ENCODE measurements at places on chromosomes 7 and 10. TPM values are rescaled to one million over a fixed set of nuclear protein-coding genes. Genes with fewer than 3 reads are reported as not detected.

GRCh38 chr7:22675421-22675820 lies 51.6 kb upstream of the IL6 start:
- H3K4me3 ChIP-seq, result no peak overlapping the region
- no peak for DNase-seq
- H3K36me3 ChIP-seq, result no peaks in the 10 kb centered on the region

- H3K27ac ChIP-seq, result no peak overlapping the region
- H3K36me3 ChIP-seq, result no peaks in the 10 kb centered on the region
- H3K4me3 ChIP-seq, result no peak overlapping the region
- no peaks in the 10 kb centered on the region for H3K4me1 ChIP-seq
Observed at GRCh38 chr10:33422471-33423153, 88.1 kb upstream of the NRP1 start.

Gene PAPOLB
- total RNA-seq, result not detected

DNA sequence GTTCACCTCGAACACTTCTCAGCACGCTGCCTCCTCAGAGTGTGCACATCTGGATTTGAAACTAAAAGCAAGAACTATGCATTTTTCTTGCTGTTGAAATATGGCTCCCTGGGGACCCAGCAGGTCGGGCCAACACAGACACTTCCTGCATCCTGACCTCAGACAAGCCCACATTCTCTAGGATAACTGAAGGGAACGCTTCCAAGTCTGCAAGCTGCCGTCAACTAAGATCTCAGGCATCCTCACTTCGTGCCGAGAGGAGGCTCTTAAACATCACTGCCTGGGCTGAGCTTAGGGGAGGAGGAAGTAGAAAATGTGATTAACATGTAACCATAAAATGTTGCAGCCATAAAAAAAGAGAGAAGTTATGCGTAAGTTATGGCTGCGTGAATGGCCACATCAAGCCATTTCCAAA lies 65.5 kb downstream of the PYROXD2 start:
- H3K27me3 ChIP-seq, result peaks cover 5% of the 10 kb centered on the region
- no peaks in the 10 kb centered on the region for H3K4me1 ChIP-seq
- H3K27ac ChIP-seq, result no peak overlapping the region
- H3K4me3 ChIP-seq, result no peak overlapping the region

Gene UNCX
- not detected for total RNA-seq

DNA sequence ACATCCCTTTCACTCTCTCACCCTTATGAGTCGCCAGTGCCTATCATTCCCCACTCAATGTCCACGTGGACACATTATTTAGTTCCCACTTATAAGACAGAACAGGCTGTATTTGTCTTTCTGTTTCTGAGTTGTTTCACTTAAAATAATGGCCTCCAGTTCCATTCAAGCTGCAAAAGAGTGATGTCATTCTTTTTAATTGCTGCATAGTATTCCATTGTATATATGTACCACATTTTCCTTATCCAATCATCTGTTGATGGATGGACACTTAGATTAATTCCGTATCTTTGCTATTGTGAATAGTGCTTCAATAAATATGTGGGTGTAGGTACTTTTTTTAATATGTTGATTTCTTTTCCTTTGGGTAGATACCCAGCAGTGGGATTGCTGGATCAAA lies 79.1 kb downstream of the ZNF365 start:
- DNase-seq, result no peak
- H3K36me3 ChIP-seq, result no peaks in the 10 kb centered on the region
- no peak overlapping the region for H3K4me3 ChIP-seq

- H3K4me3 ChIP-seq, result no peak overlapping the region
- H3K4me1 ChIP-seq, result no peaks in the 10 kb centered on the region
- no peak for DNase-seq
- H3K36me3 ChIP-seq, result no peaks in the 10 kb centered on the region
Observed at GRCh38 chr7:148584154-148584827, 6.3 kb upstream of the C7orf33 start.

GRCh38 chr7:151813997-151814396 lies 62.9 kb downstream of the PRKAG2 start:
- DNase-seq, result no peak
- H3K36me3 ChIP-seq, result no peaks in the 10 kb centered on the region
- H3K4me3 ChIP-seq, result no peak overlapping the region
- H3K27ac ChIP-seq, result no peak overlapping the region

DNA sequence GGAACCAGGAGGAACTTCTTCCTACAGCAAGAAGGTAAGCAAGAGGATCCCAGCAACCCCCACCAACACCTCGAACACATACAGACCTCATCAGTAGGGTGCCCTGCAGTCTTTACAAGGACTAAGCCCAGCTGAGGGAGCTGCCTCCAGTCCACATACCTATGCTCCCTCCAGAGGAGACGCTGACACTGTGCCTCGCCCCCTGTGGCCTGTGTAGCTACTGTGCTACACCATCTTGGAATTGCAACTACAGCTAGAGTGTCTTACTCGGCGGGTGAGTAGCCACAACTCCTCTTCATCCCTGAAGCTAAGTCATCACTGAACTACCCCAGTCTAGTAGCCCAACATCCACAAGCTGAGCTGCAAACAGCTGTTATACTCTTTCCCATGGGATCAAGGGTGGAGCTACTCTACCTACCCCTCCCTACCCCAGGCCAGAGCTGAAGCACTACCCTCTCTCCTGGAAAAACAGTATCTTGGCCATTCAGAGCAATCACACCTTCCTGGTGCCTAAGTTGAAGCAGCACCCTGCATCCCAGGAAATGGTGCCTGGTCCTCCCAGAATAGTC lies 42.2 kb upstream of the CAMK2B start:
- H3K4me3 ChIP-seq, result no peak overlapping the region
- no peaks in the 10 kb centered on the region for H3K4me1 ChIP-seq
- H3K36me3 ChIP-seq, result no peaks in the 10 kb centered on the region
- no peak for DNase-seq

- no peak for DNase-seq
- H3K27me3 ChIP-seq, result peaks cover 22% of the 10 kb centered on the region
- peak overlapping the region; percentile 66 for H3K4me3 ChIP-seq
- no peaks in the 10 kb centered on the region for H3K36me3 ChIP-seq
- peaks cover 37% of the 10 kb centered on the region for H3K4me1 ChIP-seq
Observed at GRCh38 chr10:75403144-75403938, 1.8 kb upstream of the ZNF503 start.

DNA sequence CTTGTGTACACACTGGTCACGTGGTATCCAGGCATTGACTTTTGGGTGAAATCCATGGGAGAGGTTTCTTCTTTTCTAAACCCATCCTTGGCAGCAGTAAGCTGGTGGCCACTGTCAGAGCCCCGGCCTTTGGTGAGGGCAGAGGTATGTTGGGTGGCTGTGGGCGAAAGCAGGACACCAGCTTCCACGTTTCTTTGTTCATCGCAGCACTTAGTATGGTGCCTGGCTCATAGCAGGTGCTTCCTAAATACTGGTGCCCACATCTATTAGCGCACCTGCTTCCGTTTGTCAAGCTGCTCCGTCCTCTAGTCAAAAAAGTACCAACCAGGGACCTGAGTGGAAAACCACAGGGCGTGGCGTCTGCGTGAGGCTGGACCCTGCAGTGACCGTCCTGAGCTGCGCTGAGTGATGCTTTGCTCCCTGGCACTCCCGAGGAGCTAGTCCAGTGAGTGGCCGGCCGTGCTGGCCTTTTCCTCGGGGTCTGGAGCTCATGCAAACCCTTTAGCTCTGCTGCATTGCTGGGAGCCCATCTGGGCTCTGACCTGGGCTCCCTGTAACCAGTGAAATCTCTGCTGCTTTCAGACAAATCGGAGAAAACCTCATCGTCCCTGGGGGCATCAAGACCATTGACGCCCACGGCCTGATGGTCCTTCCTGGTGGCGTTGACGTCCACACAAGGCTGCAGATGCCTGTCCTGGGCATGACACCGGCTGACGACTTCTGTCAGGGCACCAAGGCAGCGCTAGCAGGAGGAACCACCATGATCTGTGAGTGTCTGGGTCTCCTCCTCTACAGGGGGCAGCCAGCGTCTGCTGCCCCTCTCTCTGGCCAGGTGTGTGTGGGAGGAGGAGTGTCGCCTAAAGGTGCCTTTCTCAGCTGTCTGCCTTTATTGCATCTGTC lies 5.6 kb downstream of the DPYSL4 start:
- DNase-seq, result no peak
- H3K27me3 ChIP-seq, result peaks cover 10% of the 10 kb centered on the region
- no peaks in the 10 kb centered on the region for H3K36me3 ChIP-seq
- no peaks in the 10 kb centered on the region for H3K4me1 ChIP-seq
- H3K4me3 ChIP-seq, result no peak overlapping the region

DNA sequence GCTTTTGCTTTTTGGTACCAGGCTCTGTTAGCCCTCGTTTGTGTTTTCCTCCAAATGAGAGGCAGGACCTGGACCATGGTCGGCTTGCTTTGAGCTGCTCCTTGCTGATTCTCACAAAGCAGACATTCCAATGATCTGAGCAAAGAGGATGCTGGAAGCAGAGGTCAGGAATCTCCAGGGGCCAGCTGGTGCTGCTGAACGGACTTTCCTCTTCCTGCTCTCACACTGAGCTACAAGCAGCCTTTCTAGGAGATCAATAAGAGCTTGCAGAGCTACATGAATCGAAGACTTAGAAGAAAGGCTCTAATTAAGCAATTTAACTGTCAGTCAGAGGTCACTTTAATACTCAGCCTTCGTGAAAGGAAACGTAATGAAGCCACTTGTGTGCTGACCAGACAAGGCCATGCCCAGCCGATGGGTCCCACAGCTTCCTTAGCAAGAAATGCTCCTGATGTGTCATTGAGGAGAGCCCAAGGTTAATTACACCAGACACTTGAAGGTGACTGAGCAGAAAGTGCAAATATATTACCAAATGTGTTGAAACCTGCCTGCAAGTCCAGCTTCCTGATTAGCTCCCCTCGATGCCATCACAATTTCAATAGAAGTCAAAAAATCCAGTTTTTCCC lies 151.3 kb upstream of the RSU1 start:
- no peak overlapping the region for H3K27ac ChIP-seq
- H3K27me3 ChIP-seq, result no peaks in the 10 kb centered on the region
- H3K4me1 ChIP-seq, result peaks cover 14% of the 10 kb centered on the region
- DNase-seq, result no peak
- no peaks in the 10 kb centered on the region for H3K36me3 ChIP-seq

DNA sequence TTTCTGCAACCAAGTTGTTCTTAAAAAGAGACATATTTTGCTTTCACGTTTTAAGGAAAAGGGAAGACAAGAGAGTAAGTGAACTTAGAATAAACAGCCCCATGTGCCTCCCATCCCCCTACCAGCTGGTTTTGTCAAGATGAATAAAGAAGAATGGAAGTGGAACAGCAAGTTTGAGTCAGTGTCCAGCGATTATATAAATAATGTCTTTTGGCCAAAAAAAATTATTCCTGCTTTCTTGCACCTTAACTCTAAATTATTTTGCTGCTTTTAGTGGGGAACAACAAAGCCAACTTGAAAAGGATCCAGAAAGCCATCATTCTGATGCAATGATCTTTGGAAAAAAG lies 82.4 kb upstream of the TRIL start:
- DNase-seq, result no peak
- H3K4me1 ChIP-seq, result no peaks in the 10 kb centered on the region
- H3K4me3 ChIP-seq, result no peak overlapping the region
- H3K27me3 ChIP-seq, result no peaks in the 10 kb centered on the region
- no peaks in the 10 kb centered on the region for H3K36me3 ChIP-seq

GRCh38 chr10:13827076-13827797 lies 240.5 kb downstream of the PRPF18 start:
- no peak overlapping the region for H3K4me3 ChIP-seq
- H3K27ac ChIP-seq, result no peak overlapping the region
- H3K36me3 ChIP-seq, result no peaks in the 10 kb centered on the region
